ENCODE measurements at places on chromosomes 6 and 20.

DNA sequence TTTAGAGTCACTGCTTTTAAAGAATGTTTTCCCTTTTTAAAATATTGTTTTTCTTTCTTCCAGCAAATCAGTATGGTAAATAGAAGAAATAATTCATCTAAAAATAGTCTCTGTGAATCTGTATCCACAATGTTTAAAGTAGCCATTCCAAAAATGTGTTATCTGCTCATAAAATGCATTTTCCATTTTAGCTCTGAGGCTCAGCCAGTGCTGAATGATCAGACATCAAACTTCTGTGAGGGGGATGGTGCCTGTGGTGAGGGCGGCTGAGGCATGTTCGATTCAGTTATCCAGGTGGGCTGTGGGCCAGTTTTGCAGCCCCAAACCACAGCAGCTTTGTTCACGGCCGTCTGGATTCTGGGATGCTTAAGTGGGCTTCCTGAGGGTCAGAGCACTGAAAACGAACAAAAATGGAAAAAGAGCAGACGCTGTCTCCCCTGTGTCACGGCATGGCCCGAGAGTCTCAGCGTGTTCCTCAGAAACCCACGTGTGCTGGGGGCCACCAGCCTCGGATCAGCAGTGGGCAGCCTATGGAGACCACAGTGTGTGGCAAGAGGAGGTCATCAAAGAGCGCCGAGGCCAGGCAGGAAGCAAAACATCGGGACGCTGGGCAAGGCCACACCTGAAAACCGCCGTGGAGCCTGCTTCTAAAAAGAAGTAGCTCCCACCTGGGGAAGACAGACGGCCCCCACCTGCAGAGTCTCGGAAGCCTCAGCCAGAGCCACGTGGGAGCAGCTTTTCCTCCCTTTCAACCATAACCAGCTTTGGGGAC lies 134.9 kb upstream of the THBS2 start:
- no peak for DNase-seq

GRCh38 chr6:46638650-46639049 lies 14.0 kb downstream of the CYP39A1 start:
- DNase-seq, result no peak

GRCh38 chr6:90286884-90287488 lies 9.7 kb downstream of the BACH2 start:
- peak; percentile 31 for DNase-seq

GRCh38 chr6:111231090-111231459 lies 143.8 kb downstream of the SLC16A10 start:
- DNase-seq, result no peak

DNA sequence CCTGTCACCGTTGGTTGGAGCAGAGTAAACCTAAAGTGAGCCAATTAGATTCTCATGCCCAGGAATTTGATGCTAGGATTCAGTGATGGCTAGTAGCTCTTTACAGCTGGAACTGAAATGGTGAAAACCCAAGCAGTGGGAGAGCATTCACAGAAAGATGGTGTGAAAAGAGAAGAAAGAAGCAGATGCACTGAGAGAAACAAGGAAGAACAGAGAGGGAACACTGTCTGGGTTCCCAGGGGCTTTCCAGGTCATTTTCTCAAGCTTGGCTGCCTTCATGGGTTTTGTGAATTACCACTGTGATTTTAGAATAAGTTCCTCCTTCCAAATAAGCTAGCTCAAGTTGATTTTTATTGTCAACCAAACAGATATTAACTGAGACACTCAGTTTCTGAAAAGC lies 104.1 kb upstream of the AKIRIN2 start:
- DNase-seq, result no peak

- DNase-seq, result no peak
Observed at GRCh38 chr6:45538641-45539547, 161.2 kb upstream of the SUPT3H start.

GRCh38 chr6:21791581-21791980 lies 198.0 kb downstream of the SOX4 start:
- DNase-seq, result no peak

DNA sequence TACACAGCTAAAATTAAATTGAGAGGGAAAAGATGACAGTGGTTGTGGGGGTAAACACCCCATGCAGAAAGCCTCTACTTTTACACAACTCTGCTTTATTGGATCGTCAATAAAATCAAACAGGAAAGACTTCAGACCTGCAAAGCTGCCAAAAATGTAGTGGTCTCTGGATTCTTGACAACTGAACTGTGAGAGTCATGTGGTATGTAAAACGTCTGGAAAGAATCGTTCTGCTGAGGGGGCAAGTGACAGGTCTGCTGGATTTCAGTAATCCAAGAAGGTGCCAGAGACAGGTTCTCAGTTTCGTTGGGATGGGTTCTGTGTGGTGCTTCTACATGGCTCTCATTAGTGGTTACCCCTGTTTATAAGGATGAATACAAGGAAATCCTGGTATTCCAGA lies 63.3 kb downstream of the TSPYL4 start:
- no peak for DNase-seq

All from progenitor cell of endocrine pancreas (in vitro differentiated cells).